Stimulated activated CD4-positive, alpha-beta T cell treated with anti-CD3 and anti-CD28 coated beads, Interleukin-2, amount 100 ng/mL, for 24 hours (primary cell): ENCODE measurements at places on chromosomes 12 and 14.

GRCh38 chr12:121628037-121628436, 1.7 kb downstream of the ORAI1 start:
- peak; percentile 34 for DNase-seq

DNA sequence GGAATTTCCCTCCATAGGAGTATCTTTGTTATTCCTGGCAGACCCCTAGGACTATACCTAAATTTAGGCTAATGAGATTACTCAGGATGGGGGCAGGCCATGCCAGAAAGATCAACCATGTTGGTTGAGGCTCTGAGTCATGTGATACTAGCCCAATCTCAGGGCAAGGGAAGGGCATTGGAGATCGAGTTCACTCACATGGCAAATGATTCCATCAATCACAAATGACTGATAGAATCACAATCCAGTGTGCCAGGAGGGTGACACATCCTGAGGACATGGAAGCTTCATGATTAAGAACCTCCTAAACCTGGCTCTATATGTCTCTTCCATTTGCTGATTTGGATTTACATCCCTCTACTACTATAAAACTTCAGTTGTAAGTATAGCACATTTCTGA, 182.3 kb downstream of the NTF3 start:
- no peak for DNase-seq

DNA sequence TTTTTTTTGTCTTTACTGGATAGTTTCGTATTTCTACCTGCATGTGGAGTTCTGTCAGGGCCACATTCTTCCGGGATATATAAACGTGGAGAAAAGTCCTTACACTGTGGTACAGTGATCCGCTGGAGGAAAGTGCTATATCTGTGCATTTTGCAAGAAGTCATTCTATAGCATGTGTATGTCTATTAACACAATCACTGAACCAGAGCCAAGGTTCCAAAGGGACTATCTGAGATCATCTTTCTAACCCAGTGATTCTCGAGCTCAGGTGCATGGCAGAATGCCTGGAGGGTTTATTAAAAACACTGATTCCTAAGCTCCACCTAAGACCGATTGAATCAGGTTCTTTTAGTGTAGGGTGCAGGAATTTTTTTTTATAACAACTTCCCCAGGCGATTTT, 354.0 kb downstream of the NRXN3 start:
- DNase-seq = no peak

GRCh38 chr14:89509891-89510290, 92.9 kb upstream of the FOXN3 start:
- DNase-seq = no peak

DNA sequence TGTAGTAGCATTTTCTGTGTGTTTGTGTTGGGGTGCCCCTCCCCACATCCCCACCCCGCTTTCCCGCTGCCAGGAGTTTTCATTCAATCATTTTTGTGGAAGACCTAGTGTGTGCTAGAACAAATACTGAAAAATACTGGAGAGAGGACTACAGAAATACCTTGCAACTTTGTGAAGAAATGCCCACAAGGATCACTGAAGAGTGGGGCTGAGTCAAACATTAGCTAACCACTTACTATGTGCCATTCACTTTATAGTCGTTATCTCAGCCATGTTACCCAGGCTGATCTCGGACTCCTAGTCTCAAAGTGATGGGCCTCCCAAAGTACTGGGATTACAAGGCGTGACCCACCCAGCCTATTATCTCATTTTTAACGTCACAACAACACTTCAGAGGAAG, 559 bp upstream of the LMBR1L start:
- DNase-seq = no peak

- DNase-seq = no peak
Measured at GRCh38 chr12:64998371-64999147, 122.5 kb downstream of the WIF1 start.

DNA sequence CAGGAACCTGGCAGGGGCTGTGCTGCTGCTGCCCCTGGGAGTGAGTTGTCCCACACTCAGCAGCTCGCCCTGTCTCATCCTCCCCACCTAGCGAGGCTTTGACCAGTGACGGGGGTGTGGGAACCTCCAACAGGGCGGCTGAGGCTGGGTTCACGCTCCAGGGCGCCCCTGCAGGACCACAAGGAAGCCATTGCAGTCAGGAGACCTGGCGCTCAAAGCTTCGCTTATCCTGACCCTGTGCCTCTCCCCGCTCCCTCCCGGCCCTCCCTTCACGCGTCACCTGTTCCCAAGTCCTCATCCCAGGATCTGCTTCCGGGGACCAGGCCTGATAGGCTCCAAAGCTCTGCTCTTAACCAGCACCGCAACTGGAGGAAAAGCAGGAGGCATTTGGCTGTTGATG, 272.0 kb upstream of the SFSWAP start:
- no peak for DNase-seq

GRCh38 chr12:5512601-5512970, 80.7 kb downstream of the NTF3 start:
- DNase-seq = no peak

- DNase-seq = no peak
Measured at GRCh38 chr12:53991077-53991460, 6.1 kb downstream of the HOXC10 start.

- DNase-seq = no peak
Measured at GRCh38 chr12:75481774-75482173, 1.2 kb downstream of the GLIPR1 start.

DNA sequence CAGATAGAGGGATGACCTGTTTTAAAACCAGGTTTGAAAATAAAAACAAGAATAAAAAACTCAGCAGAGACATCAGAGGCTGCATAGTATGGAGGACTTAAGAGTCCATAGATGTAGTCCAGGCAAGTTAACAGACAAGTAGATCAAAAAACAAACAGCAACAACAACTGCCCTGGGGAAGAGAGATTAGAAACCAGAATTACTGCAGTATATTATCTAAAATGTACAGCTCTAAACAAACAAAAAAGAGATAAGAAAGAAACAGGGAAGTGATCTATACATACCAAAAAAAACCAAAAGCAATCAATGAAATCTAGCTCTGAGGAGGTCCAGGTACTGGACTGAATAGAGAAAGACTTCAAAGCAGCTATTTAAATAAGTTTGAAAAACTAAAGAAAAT, 48.8 kb downstream of the ACSM4 start:
- DNase-seq = no peak

GRCh38 chr14:86515195-86515594, 985.3 kb downstream of the FLRT2 start:
- no peak for DNase-seq

- no peak for DNase-seq
Measured at GRCh38 chr12:49201595-49202295, 12.9 kb upstream of the TUBA1A start.

GRCh38 chr12:19139615-19140194, 10.2 kb downstream of the PLEKHA5 start:
- no peak for DNase-seq

- no peak for DNase-seq
Measured at GRCh38 chr12:13339091-13339490, 142.6 kb downstream of the EMP1 start.
